ENCODE measurements at places on chromosomes 6 and 20. TPM values are rescaled to one million over a fixed set of nuclear protein-coding genes. Genes with fewer than 3 reads are reported as not detected.

ISM1 gene
- 2.0 TPM for total RNA-seq

COL11A2 gene
- 0.61 TPM for total RNA-seq

FOXA2 gene
- not detected for total RNA-seq

NUP153 gene
- 109 TPM for total RNA-seq

RHAG gene
- not detected for total RNA-seq

RAB23 gene
- 3.8 TPM for total RNA-seq

TRERF1 gene
- 47.9 TPM for total RNA-seq

PLA2G7 gene
- total RNA-seq = not detected

CSTF1 gene
- 60.9 TPM for total RNA-seq

PRSS35 gene
- not detected for total RNA-seq

ZNF391 gene
- total RNA-seq = 0.44 TPM

BTN1A1 gene
- total RNA-seq = not detected

SLC44A4 gene
- 0.12 TPM for total RNA-seq

MICB gene
- 36.1 TPM for total RNA-seq

NECAB3 gene
- 30.7 TPM for total RNA-seq

PAX1 gene
- total RNA-seq = not detected

VGLL2 gene
- not detected for total RNA-seq

KIAA1755 gene
- not detected for total RNA-seq

C20orf96 gene
- total RNA-seq = 4.3 TPM

BPIFB4 gene
- not detected for total RNA-seq

COL9A3 gene
- not detected for total RNA-seq

RIPK1 gene
- 17.1 TPM for total RNA-seq

SLC35D3 gene
- not detected for total RNA-seq

Data from activated T-helper 1 cell treated with anti-CD3 and anti-CD28 coated beads, Interleukin-12 subunit alpha, Interleukin-12 subunit beta, Interleukin-2, Interleukin-4 antibody, amounts not matched to agents 30 ng/mL and 10 ng/mL and 1 ng/mL, durations not matched to agents 14 hours and 24 hours and 36 hours (primary cell).